Stimulated activated CD4-positive, alpha-beta T cell treated with anti-CD3 and anti-CD28 coated beads, Interleukin-2, amount 100 ng/mL, for 48 hours (primary cell): ENCODE measurements at places on chromosomes 7 and 10.

DNA sequence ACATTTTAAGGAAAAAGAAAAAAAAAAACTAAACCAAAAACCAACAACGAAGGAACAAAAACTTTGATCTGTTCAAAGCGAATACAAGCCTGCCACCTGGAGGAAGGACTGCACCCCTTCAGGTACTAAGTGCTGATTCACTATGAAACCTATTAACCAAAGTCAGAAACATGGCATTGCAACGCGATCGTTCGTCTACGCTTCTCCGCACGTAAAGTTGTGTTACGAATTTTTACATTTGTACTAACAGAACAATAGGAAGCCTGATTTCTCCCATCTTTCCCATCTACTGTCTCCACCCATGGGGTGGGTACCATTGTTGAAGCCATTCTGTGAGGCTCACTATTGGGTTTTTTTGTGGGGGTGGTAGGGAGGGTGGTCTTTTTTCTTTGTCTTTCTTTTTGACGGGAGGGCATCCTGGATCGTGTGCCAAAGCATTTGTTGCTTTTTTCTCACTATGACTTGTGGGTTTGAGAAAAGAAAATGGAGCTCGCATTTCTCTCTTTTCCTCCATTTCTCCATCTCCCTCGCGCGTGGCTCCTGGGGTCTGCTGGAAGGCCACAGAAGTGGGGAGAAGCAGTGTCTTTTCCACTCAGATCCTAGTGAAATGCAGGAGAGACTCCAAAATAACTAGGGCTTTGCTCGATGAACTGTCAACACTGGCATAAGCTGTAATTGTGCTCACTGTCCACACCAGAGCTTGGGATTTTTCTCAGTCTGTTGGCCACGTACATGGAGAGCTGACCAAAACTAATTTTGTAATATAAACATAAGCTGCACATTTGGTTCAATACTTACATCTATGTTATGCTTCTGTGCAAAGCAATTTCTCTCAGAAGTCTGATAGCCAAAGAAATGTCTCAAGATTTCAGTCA lies 100.9 kb upstream of the YAE1 start:
- peak; percentile 9 for DNase-seq

GRCh38 chr7:143272871-143273270 lies 9.6 kb downstream of the GSTK1 start:
- DNase-seq = no peak

- no peak for DNase-seq
Observed at GRCh38 chr7:16695621-16696237, 49.7 kb downstream of the BZW2 start.

DNA sequence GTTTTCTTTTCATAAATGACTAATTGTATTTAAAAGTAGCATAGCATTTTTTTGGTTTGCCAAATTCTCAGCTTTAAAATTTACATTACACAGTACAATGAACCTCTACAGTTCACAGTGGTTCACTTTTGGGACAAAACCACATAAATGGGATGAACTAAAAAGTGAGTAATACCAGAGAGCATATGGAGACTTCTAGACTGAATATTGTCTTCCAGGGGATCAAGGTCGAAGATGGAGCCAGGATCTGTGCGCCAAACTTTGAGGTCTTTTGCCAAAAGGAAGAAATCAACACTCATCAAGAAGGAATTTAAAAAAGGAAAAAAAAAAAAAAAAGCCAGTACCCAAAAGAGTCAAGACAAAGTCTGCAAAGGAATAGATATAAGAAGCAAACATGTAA lies 87.5 kb downstream of the NEBL start:
- DNase-seq = no peak

- no peak for DNase-seq
Observed at GRCh38 chr10:129353101-129353500, 113.9 kb upstream of the MGMT start.

GRCh38 chr10:114486938-114487814 lies 82.9 kb upstream of the AFAP1L2 start:
- no peak for DNase-seq

DNA sequence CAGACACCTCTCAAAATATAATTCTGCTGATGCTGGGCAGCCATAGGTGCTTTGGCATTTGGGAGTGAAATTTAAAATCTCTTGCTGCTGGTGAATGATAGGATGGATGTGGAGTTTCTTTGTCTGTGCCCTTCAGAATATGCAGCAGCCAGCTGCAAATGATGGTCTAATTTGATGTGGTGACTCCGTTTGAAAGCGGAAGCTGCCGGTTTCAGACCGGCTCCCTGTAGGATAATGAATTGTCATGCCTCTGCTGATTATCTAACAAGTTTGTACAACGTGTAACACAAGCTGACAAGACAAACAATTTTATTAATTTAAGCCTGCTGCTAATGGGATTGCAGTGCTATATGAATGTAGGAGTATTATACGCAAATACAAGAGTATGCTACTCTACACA lies 103.5 kb downstream of the SND1 start:
- no peak for DNase-seq

DNA sequence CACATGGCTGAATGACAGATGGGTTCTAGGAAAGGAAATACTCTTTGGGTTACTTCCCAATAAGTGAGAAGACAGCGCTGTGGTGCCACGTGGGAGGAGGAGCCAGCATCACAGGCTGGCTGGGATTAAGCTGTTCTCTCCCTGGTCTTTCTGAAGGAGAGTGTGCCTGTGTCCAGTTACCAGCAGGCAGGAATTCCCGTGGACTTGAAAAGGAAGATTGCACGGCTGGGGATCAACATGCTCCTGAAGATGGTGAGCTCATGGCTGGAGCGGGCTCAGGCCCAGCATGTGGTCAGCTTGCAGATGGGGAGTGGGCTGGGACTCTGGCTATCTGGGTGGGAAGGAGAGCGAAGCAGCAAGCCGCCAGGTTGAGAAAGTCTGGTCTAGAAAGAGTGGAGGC lies 8.1 kb downstream of the ADCK2 start:
- DNase-seq = no peak

GRCh38 chr7:82507976-82508677 lies 64.5 kb upstream of the CACNA2D1 start:
- DNase-seq = no peak

DNA sequence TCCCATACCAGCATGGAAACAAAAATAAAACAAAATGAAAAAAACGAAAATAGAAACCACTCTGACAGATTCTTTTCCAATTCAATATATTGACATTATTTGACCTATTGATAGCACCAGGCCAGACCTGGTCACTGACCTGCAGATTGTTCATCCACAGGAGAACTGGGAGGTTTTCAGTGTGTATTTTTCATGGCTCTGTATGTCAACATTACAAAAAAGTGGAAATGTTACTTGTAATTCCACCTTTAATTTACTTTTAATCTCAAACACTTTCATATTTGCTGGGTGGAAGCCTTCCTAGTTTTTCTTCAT lies 2.9 kb downstream of the HKDC1 start:
- DNase-seq = no peak

- DNase-seq = no peak
Observed at GRCh38 chr10:43963793-43964425, 315.2 kb upstream of the ZNF32 start.

DNA sequence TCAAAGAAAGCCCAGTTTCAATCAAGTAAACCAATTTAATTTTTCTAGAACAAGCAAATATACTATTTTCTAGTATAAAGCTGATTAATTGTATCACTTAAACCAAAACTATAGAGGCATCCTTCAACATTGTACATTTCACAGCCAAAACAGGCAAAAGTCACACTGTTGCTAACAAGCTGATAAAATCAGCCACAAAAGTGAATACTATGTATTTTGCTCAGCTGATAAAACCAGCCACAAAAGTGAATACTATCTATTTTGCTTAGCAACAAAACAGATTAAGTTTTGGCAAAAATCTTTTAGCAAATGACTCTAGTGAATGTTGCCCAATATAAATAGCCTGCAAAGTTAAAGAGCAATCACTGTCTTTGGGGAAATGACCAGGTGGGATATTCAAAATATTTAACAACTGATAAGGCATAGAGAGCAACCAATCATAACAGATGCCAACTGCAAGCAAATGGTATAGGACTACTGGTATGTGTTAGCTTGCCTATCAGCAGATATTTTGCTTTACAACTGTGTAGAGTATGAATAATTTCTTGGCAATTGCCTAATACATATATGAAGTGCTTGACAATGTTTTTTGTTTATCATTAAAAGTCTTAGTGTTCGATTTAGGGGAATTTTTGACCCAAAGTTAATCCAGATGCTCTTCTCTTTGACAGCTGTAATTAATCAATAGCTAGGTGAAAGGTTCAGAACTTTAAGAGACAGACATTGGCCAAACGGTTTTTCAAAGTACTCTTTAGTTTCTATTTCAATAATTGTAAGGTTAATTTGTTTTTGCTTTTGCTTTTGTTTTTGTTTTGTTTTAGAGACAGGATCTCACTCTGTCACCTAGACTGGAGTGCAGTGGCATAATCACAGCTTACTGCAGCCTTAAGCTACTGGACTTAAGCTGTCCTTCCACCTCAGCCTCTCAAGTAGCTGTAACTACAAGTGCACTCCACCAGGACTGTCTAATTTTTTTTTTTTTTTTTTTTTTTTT lies 44.4 kb upstream of the SP4 start:
- no peak for DNase-seq

- no peak for DNase-seq
Observed at GRCh38 chr10:310976-311639, 175.9 kb downstream of the ZMYND11 start.

GRCh38 chr7:46170021-46170420 lies 248.9 kb upstream of the IGFBP3 start:
- DNase-seq = no peak

GRCh38 chr7:99762680-99763327 lies 21.2 kb downstream of the CYP3A4 start:
- DNase-seq = no peak

DNA sequence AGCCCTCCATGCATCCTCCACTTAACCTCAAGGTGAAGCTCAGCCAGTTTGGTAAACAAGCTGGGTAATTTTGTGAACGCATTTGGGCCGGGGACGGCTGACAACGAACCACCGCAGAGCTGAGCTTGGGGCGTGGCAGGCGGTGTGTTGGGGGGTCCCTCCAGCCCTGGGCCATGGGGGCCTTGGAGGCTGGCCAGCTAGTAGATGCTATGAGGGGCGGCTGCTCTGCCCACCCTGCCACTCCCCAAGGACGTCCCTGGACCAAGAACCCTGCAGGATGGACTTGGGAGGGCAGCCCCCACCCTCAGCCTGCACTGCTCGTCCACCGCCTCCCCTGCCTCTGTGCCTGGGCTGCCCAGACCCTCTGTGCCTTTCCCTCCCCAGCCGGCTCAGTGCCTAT lies 12.0 kb upstream of the SCART1 start:
- DNase-seq = no peak

DNA sequence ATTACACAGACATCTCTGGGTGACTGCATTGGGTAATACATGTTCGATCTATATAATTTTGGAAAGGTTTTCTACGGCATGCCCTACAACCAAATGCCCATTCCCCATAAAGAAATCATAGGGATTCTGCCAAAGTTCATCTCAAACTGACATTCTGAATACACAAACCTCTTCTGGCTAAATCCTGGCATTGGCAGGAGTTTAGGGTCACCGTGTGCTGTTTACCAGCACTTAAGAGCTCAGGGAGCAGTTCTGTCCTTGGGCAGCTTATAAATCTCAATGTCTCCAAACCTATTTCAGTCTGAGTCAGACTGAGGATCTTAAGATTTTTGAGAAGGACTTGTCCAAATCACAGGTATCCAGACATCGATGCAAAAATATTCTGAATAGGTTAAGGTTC lies 809.6 kb upstream of the LRRN3 start:
- DNase-seq = no peak

DNA sequence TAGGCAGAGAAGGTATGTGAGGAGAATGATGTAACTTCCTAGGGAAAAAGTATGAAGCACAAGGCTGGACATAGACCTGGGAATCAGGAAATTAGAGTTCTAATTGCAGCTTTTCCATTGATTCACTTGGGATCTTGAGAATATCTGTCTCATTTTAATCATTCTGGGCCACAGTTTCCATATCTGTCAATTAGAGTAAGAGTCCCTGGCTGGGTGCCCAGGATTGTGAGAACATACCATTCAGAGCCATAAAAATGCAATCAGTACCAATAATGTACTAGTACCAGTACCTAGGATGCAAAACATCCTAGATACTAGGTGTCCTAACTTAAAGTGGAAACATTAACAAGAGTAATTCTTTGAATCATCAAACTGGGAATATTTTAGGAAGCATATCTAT lies 29.6 kb downstream of the CAV1 start:
- DNase-seq = no peak

GRCh38 chr10:129758207-129759021 lies 205.7 kb downstream of the EBF3 start:
- no peak for DNase-seq

DNA sequence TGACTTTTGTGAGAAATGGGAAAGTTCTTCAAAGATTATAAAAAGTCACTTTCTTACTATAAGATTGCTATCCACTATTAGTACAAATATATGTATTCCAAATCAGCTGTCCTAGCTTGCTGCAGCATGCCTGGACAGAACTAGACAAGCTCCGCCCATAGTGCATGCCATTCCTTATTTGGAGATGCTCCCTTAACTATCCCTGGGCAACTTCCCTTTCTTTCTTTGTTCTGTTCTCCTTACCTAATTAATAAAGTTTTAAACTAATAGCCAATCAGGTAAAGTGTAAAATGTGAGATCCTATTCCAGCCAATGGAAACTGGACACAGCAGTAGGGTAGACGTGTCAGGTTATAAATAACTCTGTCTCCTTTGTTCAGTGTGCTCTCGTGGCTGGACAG lies 281.9 kb downstream of the CAMK1D start:
- DNase-seq = no peak

- no peak for DNase-seq
Observed at GRCh38 chr10:59560161-59560560, 149.5 kb downstream of the SLC16A9 start.

GRCh38 chr7:99325001-99325493 lies 651 bp upstream of the ARPC1A start:
- DNase-seq = no peak

DNA sequence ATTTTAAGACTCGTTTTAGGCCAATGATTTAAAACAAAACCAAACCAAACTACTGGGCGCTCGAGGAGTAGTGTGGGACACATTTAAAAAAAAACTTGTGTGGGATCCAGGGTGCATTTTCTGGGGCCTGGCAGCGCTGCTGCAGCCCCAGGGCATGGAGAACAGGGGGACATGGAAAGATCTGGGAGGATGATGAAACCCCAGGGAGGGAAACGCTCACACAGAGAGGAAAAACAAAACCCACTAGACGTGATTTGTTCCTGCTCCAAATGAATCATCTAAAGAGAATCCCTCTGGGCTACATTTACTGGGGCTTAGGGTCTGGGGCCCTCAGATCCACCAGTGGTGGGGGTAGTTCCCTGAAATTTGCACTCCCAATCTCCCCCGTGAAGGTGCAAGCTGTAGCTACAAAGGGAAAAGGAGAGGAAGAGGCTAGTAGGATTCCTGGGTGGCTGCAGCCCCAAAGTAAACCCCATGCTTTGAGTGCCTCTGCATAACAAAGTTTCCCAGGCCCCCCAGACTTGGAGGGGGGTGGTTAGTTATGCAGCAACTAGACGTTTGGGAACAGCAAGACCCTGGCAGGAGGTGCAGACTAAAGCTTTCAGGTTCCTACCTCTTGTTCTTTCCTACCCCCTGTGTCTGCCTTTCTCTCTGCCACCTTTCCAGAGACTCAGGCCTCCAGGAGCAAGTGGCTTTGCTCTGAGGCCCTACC lies 14.5 kb upstream of the HOXA13 start:
- no peak for DNase-seq

GRCh38 chr7:107945332-107945731 lies 54.3 kb downstream of the DLD start:
- no peak for DNase-seq
